ENCODE measurements at places on chromosomes 3 and 15. TPM values are rescaled to one million over a fixed set of nuclear protein-coding genes. Genes with fewer than 3 reads are reported as not detected.

Gene PATL2
- total RNA-seq = 1.0 TPM

Gene GOLGA8G
- not detected for total RNA-seq

Gene CIAO2A
- total RNA-seq = 106 TPM

Gene SCG3
- total RNA-seq = not detected

Gene FES
- 88.0 TPM for total RNA-seq

Gene ARNT2
- not detected for total RNA-seq

Gene CCR1
- total RNA-seq = not detected

Gene SCAMP5
- total RNA-seq = 46.6 TPM

GRCh38 chr3:86845726-86846125 is 145.2 kb downstream of the VGLL3 start:
- no peaks in the 10 kb centered on the region for H3K27me3 ChIP-seq
- H3K27ac ChIP-seq = no peak overlapping the region
- no peaks in the 10 kb centered on the region for H3K36me3 ChIP-seq
- H3K4me3 ChIP-seq = no peak overlapping the region
- no peak for DNase-seq

DNA sequence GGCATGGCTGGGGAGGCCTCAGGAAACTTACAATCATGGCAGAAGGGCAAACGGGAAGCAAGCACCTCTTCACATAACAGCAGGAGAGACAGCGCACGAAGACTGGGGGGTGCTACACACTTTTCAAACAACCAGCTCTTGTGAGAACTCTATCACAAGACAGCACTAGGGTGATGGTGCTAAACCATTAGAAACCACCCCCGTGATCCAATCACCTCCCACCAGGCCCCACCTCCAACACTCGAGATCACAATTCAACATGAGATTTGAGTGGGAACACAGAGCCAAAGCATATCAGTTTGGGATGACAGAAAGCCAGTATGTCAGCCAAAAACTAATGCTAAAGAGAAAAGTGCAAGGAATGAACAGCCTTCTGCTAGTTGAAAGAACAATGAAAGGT is 309.8 kb upstream of the CCDC54 start:
- H3K4me1 ChIP-seq = no peaks in the 10 kb centered on the region
- no peak overlapping the region for H3K27ac ChIP-seq
- no peak overlapping the region for H3K4me3 ChIP-seq
- no peak for DNase-seq
- H3K36me3 ChIP-seq = no peaks in the 10 kb centered on the region

- no peak for DNase-seq
- no peaks in the 10 kb centered on the region for H3K36me3 ChIP-seq
Measured at GRCh38 chr3:129563850-129564535, 21.0 kb downstream of the H1-8 start.

- H3K27me3 ChIP-seq = no peaks in the 10 kb centered on the region
- no peaks in the 10 kb centered on the region for H3K4me1 ChIP-seq
- no peak overlapping the region for H3K4me3 ChIP-seq
- H3K36me3 ChIP-seq = no peaks in the 10 kb centered on the region
Measured at GRCh38 chr3:23698652-23699313, 107.0 kb upstream of the UBE2E1 start.

- no peaks in the 10 kb centered on the region for H3K36me3 ChIP-seq
- H3K27ac ChIP-seq = no peak overlapping the region
- no peaks in the 10 kb centered on the region for H3K4me1 ChIP-seq
- no peaks in the 10 kb centered on the region for H3K27me3 ChIP-seq
Measured at GRCh38 chr15:69559440-69560190, 107.0 kb downstream of the RPLP1 start.

DNA sequence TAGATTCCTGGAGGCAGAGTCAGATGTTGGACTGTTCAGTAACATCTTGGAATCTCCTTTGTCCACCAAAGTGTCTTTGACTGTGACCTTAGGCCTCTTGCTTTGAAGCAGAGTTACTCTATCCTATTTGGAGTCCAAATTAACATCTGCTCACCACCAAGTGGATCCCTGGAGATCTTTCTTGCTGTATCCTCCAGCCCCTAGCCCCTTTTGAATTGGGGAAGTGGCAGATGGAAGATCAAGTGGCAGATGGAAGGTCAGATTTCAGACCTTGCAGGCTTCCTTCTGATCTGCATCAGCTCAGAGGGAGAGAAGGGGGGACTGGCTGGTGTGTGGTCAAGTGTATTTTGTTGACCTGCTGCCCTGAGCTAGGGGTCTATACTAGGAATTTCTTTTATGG is 125.0 kb upstream of the ROPN1 start:
- DNase-seq = no peak
- H3K4me3 ChIP-seq = no peak overlapping the region
- H3K4me1 ChIP-seq = no peaks in the 10 kb centered on the region
- no peaks in the 10 kb centered on the region for H3K27me3 ChIP-seq
- no peaks in the 10 kb centered on the region for H3K36me3 ChIP-seq

DNA sequence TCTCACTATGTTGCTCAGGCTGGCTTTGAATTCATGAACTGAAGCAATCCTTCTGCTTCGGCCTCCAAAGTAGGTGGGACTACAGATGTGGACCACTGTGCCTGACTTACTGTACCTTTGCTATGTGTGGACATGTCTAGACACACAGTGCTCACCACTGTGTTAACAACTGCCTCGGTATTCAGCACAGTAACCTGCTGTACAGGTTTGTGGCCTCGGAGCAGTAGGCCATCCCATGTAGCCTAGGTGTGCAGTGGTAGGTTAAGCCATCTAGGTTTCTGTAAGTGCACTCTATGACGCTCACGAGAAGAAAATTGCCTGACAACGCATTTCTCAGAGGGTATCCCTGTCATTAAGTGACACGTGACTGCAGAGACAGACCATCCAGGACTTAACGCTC is 70.3 kb downstream of the TAMM41 start:
- no peak overlapping the region for H3K4me3 ChIP-seq
- H3K27me3 ChIP-seq = no peaks in the 10 kb centered on the region
- H3K4me1 ChIP-seq = no peaks in the 10 kb centered on the region
- H3K36me3 ChIP-seq = no peaks in the 10 kb centered on the region

GRCh38 chr3:114659109-114660061 is 365.6 kb downstream of the TIGIT start:
- no peak overlapping the region for H3K4me3 ChIP-seq
- no peaks in the 10 kb centered on the region for H3K36me3 ChIP-seq
- no peak overlapping the region for H3K27ac ChIP-seq
- no peaks in the 10 kb centered on the region for H3K4me1 ChIP-seq
- DNase-seq = no peak

DNA sequence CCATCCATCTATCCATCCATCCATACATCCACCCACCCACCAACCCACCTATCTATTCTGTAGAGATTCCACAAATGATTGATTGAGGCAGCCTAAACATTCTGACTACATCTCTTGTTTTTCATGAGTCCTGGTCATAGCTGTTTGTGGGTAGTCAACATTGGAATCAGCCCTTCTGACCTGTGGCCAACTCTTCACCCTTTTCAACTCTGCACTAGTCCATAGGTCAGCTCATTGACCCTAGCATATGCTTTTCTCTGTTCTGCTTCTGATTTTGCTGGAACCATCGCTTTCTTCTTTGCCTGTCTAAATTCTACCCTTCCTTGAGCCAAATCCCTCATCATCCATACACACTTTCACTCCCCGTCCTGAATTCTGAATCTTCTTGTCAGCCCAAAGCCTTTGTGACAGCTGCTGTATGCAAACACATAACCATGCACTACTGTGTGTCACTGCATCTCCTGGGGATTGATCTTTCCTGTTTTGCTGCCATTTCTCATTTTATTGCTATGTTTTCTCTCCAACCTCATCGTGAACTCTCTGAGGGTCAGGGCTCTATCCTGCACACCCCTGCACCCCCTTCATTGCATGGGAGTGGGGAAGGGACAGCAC is 16.8 kb upstream of the KCTD6 start:
- peaks cover 20% of the 10 kb centered on the region for H3K4me1 ChIP-seq
- peak; percentile 65 for DNase-seq
- H3K36me3 ChIP-seq = no peaks in the 10 kb centered on the region
- no peak overlapping the region for H3K27ac ChIP-seq
- peak overlapping the region; percentile 31 for H3K4me3 ChIP-seq

- DNase-seq = no peak
- no peak overlapping the region for H3K4me3 ChIP-seq
- no peak overlapping the region for H3K27ac ChIP-seq
- no peaks in the 10 kb centered on the region for H3K27me3 ChIP-seq
Measured at GRCh38 chr15:81947548-81947947, 98.3 kb downstream of the MEX3B start.

DNA sequence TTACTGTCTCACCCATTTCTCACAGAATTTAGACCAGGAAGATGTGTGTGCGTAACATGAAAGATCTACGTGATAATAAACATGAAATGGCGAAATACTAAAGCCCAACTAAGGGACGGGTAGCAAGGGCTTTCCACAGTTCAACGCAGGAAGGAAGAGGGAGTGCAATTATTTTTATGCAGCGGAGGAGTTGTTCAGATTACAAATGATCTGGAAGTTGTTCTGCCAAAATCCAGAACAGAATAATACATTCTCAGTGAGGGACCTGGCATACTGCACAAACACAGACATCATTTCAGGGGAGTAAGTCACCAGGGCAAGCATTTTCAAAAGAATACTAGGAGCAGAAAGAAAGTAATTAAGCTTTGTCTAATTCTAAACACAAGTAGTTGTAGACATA is 133.6 kb upstream of the RAP2B start:
- H3K4me1 ChIP-seq = no peaks in the 10 kb centered on the region
- H3K4me3 ChIP-seq = no peak overlapping the region
- H3K27ac ChIP-seq = no peak overlapping the region
- no peak for DNase-seq
- no peaks in the 10 kb centered on the region for H3K36me3 ChIP-seq
- no peaks in the 10 kb centered on the region for H3K27me3 ChIP-seq

- peak overlapping the region; percentile 23 for H3K4me3 ChIP-seq
- peak; percentile 71 for DNase-seq
- H3K36me3 ChIP-seq = no peaks in the 10 kb centered on the region
- peaks cover 43% of the 10 kb centered on the region for H3K4me1 ChIP-seq
Measured at GRCh38 chr15:68209735-68210408, 4.7 kb upstream of the CALML4 start.

- H3K4me1 ChIP-seq = no peaks in the 10 kb centered on the region
- H3K4me3 ChIP-seq = no peak overlapping the region
- H3K27ac ChIP-seq = no peak overlapping the region
- H3K36me3 ChIP-seq = no peaks in the 10 kb centered on the region
- H3K27me3 ChIP-seq = no peaks in the 10 kb centered on the region
Measured at GRCh38 chr15:86165265-86166211, 85.9 kb downstream of the AGBL1 start.

DNA sequence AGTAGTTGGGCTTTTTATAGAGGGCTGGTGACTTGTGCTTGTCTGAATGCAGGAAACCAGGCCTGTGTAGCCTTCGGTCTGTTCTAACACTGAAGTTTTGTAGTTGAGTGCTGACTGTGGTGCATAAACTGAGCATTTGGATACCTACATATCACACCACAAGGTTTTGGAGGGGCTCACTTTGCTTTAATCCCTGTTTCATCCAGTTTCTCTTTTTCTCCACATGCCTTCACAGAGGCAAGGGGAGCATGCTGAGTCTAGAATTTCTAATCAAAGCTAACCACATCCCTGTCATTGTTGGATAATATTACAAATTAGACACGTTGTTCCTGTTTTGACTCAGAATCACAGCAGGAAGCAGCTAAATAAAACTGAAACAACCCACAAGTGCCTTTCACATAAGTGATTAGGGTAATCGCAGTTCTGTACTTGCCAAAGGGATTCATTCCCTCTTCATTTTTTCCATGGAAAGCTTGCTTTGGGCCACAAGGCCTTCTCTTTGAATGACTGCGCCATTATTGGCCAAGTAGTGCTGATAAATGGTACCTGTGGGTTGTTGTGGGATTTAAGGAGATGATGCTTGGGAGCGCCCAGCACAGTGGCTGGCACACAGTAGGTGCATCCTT is 48.9 kb downstream of the TGFBR2 start:
- no peak overlapping the region for H3K27ac ChIP-seq
- no peaks in the 10 kb centered on the region for H3K27me3 ChIP-seq
- H3K36me3 ChIP-seq = no peaks in the 10 kb centered on the region
- no peaks in the 10 kb centered on the region for H3K4me1 ChIP-seq

- peaks cover 16% of the 10 kb centered on the region for H3K4me1 ChIP-seq
- DNase-seq = no peak
- no peak overlapping the region for H3K4me3 ChIP-seq
Measured at GRCh38 chr15:99558571-99558970, 7.2 kb upstream of the MEF2A start.

Measured in Karpas-422 (cell line).